ENCODE measurements at places on chromosomes 5 and 9.

DNA sequence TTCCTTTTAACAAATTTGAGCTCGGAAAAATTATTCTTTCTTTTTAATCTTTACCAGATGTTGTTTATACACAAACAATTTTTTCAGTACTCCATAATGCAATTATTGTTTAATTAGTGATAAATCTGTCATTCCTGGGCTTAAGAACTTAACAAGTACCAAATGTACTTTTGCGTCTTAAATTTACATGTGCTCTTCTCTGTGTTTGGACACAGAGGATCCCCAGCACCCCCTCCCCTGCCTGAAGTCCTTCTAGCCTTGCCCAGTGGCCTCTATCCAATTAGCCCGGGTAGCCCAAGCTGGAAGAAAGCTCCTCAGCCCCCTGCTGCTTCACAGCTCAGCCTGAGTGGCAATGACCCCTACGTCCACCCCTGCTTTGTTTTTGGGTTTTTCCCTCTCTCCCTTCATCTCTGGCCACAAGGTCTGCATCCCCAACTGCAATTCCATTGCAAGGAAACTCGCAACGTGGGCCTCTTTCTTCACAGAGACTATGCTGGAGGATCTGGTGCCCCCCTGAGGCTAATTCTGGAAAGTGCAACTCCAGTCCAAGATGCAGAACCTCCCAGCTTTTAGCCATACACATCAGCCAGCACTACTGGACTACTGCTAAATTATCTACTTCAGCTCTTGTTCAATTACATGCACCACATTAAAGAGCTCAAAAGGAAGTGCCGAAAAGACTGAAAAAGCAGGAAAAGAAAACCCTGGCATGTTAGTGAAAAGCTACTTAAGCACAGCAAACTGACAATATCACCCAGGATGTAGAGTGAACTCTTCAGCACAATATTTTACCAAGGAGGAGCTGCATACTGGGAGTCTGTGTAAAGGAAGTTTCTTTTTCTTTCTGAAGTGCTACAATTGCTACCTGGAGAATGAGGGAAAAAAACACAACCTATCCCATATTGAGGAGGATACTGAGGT lies 186.2 kb downstream of the FANCC start:
- peak; percentile 51 for DNase-seq

DNA sequence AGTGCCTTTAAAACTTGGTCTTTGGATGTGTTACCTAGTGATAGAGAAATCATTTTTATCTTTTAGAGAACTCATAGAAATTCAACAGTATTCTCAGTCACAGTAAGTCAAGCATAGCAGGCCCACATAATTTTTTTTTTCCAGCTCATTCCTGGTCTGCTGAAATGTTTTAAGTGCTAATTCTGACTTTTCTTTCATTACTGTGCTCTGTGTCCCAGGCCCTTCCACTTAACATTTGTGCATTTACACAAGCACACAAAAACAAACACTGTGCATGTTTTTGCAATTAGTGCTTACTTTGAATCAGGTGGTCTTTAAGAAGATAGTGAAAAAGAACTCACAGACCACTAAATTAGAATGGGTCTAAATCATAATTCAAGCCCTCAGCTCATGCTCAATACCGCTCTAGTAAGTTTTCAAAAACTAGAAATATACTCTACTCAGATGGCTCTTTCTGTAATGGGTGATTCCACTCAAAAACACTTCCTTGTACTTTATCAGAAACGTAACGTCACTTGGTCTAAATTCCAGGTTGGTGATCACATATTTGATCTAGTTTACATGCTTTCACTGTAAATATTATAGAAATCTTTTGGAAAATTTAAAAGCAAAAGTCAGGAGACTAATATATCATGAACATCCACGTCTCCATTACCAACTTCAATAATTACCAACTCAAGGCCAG lies 107.8 kb downstream of the PCSK5 start:
- DNase-seq: no peak

DNA sequence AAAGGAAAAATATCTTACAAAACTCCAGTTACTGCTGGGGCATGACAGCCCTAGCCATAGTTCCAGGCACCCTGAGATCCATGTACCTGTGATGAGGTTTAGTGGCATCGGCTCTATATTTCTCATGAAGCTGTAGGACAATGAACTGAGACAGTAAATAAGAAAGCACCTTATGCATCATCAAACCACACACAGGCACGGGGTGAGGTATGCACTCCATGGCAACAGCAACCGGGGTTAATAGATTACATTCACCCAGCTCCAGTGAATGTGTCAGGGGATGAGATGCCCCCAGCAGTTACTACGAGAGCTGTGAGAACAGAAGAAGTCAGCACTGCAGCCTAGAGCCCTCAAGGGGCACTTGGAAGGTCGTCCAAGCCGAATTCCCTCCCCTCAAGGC lies 162.0 kb upstream of the S1PR3 start:
- DNase-seq: no peak

GRCh38 chr9:14136646-14137370 lies 177.1 kb downstream of the NFIB start:
- DNase-seq: no peak

- no peak for DNase-seq
These were observed 20.0 kb upstream of the NPM1 start for GRCh38 chr5:171367424-171368370.

DNA sequence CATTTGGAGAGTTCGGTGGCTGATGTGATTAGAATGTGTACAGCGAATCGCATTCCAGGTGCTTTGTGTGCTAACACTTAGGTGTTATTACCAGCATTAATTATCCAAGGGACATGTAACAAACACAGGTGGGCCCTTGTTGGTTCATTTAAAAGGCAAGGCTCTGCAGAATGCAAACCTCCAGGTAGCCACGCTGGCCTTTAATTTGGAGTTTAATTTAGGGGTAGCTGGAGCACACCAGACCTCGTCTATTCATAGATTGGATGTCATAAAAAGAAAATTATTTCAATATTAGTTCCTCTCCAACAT lies 191.1 kb downstream of the MAT2B start:
- DNase-seq: no peak

- no peak for DNase-seq
These were observed 57.5 kb upstream of the IQGAP2 start for GRCh38 chr5:76345582-76345981.

DNA sequence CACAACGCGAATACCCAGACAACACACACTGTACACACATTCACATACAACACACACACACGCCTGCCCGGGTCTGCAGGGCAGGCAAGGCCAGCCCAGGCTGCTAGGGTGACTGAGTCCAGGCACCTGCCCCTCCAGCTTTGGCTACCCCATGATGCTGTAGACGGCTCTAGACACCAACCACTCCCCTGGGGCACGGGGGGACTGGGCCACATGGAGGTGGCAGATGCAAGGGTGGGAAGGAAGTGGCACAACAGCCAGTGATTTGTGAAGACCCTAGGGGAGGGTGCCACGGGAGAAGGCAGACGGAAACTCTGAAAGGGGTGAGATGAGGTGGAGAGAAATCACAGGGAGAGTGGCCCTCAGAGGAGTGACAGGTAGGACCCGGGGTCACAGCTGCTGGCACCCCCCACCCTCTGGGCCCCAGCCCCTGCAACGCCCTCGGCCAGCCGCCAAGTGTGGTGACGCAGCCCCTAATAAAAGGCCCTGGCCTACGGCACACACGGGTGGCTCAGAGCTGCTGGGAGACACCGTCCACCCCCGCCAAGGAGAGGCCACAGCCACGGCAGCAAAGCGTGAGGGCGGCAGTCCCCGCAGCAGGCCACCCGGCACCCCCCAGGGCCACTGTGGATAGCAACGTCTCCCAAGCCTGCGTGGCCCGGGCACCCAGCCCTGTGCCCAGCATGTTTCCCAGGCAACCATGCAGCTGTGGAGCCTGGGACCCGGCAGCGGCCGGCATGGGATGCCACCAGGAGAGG lies 6.6 kb upstream of the CCDC187 start:
- no peak for DNase-seq

DNA sequence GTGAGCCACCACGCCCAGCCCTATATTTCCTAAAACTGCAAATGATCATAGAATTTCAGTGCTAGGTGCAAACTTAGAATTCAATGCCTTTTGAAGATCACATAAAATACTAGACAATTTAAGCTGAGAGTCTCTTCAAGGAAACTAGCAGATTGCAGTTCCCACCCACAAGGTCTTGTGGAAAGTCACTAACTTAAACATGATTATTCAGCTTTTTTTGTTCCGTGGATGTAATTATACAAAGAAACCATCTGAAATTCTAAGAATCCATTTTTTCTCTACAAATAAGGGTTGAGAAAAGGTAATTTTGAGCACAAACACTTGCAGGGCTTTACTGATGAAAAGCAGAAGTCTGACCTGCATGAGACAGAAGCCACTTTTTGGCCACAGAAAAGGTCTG lies 4.5 kb upstream of the LHFPL2 start:
- DNase-seq: no peak

- DNase-seq: no peak
These were observed 1.1 kb downstream of the PRUNE2 start for GRCh38 chr9:76904661-76905457.

DNA sequence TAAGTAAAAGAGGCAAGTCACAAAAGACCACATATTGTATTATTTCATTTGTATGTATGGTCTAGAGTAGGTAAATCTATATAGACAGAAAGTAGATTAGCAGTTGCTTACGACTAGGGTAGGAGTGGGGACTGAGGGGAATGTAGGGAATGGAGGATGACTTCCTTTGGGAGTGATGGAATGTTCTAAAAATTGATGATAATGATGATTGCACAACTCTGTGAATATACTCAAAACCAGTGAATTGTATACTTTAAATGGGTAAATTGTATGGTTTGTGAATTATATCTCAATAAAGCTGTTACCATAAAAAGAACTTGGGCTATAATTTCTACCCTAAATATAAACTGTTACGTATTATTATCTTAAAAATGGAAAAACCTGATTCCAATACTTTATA lies 35.0 kb downstream of the ADAMTS6 start:
- no peak for DNase-seq

DNA sequence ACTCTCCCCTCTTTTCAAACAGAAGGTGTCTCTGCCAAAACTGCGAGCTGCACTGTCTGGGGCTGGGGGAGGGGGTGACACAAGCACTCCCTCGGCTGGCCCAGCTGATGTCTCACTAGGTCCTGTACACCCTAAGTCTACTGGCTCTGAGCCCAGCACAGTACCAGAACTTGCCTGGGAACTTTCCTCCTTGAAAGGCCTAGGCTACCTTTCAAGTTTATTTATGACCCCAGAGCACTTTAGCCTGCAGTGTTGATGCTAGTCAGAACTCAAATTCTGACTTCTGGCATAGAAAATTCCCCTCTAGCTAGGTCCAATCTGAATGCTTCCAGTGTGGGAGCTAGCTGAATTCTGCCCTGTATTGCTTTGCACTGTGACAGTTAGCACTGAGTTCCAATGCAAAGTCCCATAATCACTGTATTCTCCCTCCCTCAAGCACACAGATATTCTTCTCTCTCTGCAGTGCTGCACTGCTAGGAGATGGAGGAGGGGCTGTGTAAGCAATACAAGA lies 10.5 kb downstream of the LURAP1L start:
- no peak for DNase-seq

DNA sequence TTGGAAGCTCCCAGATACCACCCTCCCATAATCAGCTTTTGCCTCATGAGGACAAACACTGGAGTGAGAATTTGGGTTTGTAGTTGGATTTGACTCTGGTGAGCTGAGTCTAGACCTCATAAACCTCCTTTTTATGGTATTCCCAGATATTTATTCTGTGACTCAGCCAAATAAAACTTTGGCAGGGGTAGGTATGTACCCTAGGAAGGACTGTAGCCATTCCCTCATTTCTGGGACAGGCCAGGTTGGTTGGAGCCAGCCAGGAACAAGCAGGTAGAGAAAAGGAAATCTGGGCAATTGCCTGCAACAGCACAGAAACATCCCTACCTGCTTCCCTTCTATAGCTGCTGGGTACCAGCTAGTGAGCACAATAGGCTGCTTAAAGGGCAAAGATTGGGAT lies 19.4 kb downstream of the ENHO start:
- no peak for DNase-seq

DNA sequence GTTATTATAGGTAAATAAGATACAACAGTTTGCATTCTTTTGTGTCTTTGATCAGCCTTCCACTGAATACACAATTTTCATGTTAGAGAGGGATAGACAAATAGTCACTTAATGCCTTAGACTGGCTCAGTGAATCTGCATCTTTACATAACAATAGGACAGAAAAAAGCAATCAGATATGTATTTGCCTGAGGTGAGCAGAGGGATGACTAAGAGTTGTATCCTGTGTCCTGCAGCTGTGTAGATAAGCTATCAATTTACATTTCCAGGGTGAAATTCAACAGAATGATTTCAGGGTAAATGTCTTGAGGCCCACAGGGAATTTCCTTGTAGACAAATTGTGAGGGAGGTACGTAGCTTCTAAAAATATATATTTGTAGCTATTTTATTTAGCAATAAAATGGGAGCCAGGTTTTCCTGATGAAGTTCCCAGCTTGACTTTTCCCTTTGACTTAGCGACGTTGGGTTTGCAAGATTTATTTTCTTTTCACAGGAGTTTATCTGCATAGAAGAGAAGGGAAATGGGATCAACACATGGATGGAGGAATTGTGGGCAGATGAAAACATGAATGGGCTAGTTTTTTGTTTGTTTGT lies 586.1 kb upstream of the CDH6 start:
- DNase-seq: no peak

GRCh38 chr9:106075960-106076327 lies 381.6 kb downstream of the TMEM38B start:
- no peak for DNase-seq

DNA sequence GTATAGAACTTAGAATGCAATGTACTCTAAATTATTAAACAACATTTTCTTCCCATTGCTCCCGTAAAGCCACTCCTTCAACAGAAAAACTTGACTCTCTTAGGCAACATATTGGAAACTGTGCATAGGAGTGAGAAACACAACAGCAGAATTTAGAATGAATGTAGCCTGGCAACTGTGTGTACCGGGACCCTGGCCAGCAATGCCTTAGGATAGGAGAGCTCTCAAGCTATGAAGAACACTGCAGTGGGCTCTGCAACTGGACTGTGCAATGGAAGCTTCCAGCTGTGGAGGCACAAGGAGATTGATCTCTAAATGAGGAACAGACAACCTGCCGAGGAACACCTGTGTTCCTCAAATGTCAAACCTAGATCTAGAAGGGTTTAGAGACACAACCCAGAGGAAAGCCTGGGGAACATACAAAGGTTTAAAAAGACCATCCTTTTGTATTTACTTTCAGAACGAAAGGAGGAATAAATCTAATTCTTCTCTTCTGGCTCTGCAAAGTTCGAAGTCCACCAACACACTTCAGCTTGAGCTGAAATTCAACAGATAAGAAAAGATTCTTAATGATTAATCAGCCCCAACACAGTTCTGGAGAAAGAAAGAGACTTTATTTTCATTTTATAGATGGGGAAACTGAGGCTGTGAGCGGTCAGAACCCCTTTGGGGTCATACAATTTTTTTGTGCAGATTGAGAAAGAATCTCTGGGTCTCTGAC lies 51.5 kb upstream of the ARL15 start:
- no peak for DNase-seq

Data from NCI-H2227 treated with DMSO at 0.1 percent for 48 hours (cell line).